Keratinocyte (primary cell): ENCODE measurements at places on chromosomes 4 and X. TPM values are rescaled to one million over a fixed set of nuclear protein-coding genes. Genes with fewer than 3 reads are reported as not detected.

Gene ESX1
- polyA plus RNA-seq: 0.03 TPM in 1 of 3 replicates, not detected in the others

Gene RIPPLY1
- not detected in 3 replicates for polyA plus RNA-seq

Gene DNAAF6
- polyA plus RNA-seq: not detected in 3 replicates

Gene TIGD4
- polyA plus RNA-seq: 0.10 to 0.21 TPM (median 0.12 TPM) in 3 replicates

Gene PWWP3B
- 0.11 to 0.28 TPM (median 0.16 TPM) in 3 replicates for polyA plus RNA-seq

Gene MAGEC2
- polyA plus RNA-seq: not detected in 3 replicates

Gene ARX
- not detected in 3 replicates for polyA plus RNA-seq

Gene ASB11
- polyA plus RNA-seq: not detected in 3 replicates

Gene TRPC5OS
- polyA plus RNA-seq: not detected in 3 replicates

Gene PSAPL1
- 0.01 to 0.05 TPM (median 0.03 TPM) in 3 replicates for polyA plus RNA-seq

GRCh38 chr4:47736146-47736545, 101.7 kb downstream of the CORIN start:
- H3K4me3 ChIP-seq: no peak overlapping the region
- no peaks in the 10 kb centered on the region for H3K27me3 ChIP-seq
- H3K36me3 ChIP-seq: no peaks in the 10 kb centered on the region
- no peak for DNase-seq
- H3K27ac ChIP-seq: no peak overlapping the region

- no peak overlapping the region for H3K27ac ChIP-seq
- H3K4me3 ChIP-seq: no peak overlapping the region
- no peaks in the 10 kb centered on the region for H3K36me3 ChIP-seq
- H3K27me3 ChIP-seq: no peaks in the 10 kb centered on the region
- DNase-seq: no peak
Measured at GRCh38 chrX:41313419-41313818, 20.5 kb upstream of the DDX3X start.

GRCh38 chr4:14302021-14302420, 674.5 kb upstream of the BOD1L1 start:
- no peak overlapping the region for H3K27ac ChIP-seq
- no peak for DNase-seq
- no peaks in the 10 kb centered on the region for H3K36me3 ChIP-seq
- no peak overlapping the region for H3K4me3 ChIP-seq

GRCh38 chr4:30714408-30715031, 5.6 kb upstream of the PCDH7 start:
- no peaks in the 10 kb centered on the region for H3K36me3 ChIP-seq
- DNase-seq: peak; percentile 33
- no peak overlapping the region for H3K27ac ChIP-seq
- H3K4me1 ChIP-seq: peaks cover 5% of the 10 kb centered on the region
- H3K4me3 ChIP-seq: no peak overlapping the region

- H3K27me3 ChIP-seq: peaks cover 4% of the 10 kb centered on the region
- no peaks in the 10 kb centered on the region for H3K4me1 ChIP-seq
- H3K4me3 ChIP-seq: no peak overlapping the region
Measured at GRCh38 chrX:102154218-102154860, 1.4 kb downstream of the BEX5 start.

- no peaks in the 10 kb centered on the region for H3K27me3 ChIP-seq
- no peaks in the 10 kb centered on the region for H3K4me1 ChIP-seq
- H3K36me3 ChIP-seq: no peaks in the 10 kb centered on the region
- DNase-seq: no peak
- H3K4me3 ChIP-seq: no peak overlapping the region
Measured at GRCh38 chr4:20368926-20369325, 117.2 kb downstream of the SLIT2 start.

DNA sequence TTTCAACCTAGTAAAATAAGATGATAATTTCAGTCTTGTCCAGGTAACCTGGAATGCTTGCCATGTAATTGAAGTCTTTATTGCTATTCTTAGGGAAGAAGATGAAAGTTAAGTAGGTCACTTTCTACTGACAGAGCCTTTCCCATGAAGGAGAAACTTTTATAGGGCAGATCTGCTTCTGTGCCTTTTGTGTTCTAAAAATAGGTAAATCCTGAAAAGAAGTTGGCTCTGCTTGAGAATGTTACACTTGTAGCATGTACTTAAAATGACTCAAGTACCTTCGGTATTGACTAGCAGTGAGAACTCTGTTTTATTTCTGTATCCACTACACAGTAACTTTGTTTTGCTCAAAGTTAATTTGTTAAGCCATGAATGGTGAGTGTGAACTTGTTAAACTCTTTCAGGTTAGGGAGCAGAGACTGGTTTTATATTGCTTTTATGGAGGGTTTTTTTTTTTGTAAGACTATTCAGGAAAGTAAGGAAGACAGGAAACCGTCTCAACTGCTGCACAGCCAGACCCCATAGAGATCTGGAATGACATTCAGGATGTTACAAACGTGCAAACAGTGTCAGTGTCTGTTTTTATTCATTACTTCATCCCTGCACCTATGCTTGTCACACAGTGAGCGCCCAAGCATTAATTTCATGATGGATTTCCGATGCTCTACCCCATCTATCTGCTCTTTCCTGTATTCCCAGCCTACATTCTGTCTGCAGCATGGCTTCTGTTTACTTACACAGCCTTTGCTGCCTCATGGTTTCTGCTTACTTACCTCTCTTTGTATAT, 53.0 kb downstream of the SEPTIN11 start:
- no peak overlapping the region for H3K27ac ChIP-seq
- H3K4me1 ChIP-seq: peaks cover 16% of the 10 kb centered on the region
- no peak overlapping the region for H3K4me3 ChIP-seq
- no peak for DNase-seq
- H3K27me3 ChIP-seq: no peaks in the 10 kb centered on the region

GRCh38 chrX:150893936-150894335, 4.5 kb downstream of the CD99L2 start:
- no peak for DNase-seq
- no peaks in the 10 kb centered on the region for H3K4me1 ChIP-seq
- no peak overlapping the region for H3K4me3 ChIP-seq
- no peak overlapping the region for H3K27ac ChIP-seq
- no peaks in the 10 kb centered on the region for H3K27me3 ChIP-seq
- H3K36me3 ChIP-seq: no peaks in the 10 kb centered on the region

DNA sequence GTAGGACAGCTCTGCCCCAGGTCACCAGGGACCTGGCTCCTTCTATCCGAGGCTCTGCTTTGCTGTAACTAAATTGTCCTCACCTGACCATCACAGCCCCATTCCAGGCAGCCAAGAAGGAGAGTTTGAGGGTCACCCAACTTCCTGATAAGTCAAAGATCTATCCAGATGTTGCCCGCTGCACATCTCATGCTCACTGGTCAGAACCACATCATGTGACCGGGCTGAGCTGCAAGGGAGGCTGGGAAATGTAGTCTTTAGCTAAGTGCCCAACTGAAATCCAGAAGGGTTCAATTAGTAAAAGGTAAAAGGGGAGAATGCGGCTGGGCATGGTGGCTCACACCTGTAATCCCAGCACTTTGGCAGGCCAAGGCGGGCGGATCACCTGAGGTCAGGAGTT, 18.4 kb downstream of the HMX1 start:
- H3K27me3 ChIP-seq: peaks cover 50% of the 10 kb centered on the region
- DNase-seq: no peak
- no peak overlapping the region for H3K27ac ChIP-seq

DNA sequence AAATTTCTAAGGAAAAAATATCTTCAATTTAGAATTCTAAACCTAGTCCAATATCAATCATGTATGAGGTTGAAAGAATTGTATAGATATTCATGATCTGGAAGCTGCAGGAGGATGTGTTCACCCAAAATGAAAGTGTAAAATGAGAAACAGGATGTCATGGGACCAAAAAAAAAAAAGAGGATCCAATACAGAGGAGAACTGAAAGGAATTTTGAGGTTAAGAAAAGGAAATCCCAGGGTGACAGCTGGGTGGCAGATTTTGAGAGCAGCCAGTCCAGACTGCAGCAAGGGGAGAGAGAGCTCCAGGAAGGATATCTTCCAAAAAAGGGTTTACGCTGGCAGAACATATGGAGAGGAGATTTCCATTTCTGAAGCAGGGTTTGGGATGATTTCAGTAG, 38.9 kb downstream of the TLR10 start:
- H3K4me1 ChIP-seq: no peaks in the 10 kb centered on the region
- DNase-seq: no peak
- H3K36me3 ChIP-seq: no peaks in the 10 kb centered on the region
- no peak overlapping the region for H3K27ac ChIP-seq
- H3K27me3 ChIP-seq: no peaks in the 10 kb centered on the region
- no peak overlapping the region for H3K4me3 ChIP-seq

GRCh38 chr4:63898961-63899360, 510.3 kb downstream of the TECRL start:
- no peaks in the 10 kb centered on the region for H3K27me3 ChIP-seq
- H3K4me3 ChIP-seq: no peak overlapping the region
- H3K27ac ChIP-seq: no peak overlapping the region
- H3K36me3 ChIP-seq: no peaks in the 10 kb centered on the region
- H3K4me1 ChIP-seq: no peaks in the 10 kb centered on the region

DNA sequence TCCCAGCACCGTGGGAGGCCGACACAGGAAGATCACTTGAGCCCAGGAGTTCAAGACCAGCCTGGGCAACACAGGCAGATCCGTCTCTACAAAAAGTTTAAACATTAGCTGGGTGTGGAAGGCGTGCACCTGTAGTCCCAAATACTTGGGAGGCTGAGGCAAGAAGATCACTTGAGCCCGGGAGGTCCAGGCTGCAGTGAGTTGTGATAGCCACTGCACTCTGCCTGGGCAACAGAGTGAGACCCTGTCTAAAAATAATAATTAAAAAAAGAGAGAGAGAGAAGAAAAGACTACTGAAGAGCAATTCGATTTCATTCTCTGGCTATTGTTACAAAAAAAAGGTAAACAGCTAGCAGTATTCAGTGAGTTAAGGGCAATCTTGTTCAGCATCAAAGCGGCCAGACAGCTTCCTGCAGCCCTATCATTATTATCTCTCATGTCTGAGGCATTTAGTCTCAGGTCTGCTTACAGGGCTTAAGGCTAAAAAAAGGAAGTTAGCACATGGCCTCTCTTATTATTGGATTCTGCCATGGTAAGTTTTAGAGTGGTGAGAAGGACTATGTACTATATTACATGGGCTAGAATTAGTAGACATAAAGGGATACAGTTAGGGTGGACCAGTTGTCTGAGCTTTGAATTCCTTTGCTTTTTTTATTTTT, 37.9 kb downstream of the ARHGEF6 start:
- H3K4me3 ChIP-seq: no peak overlapping the region
- DNase-seq: no peak
- H3K36me3 ChIP-seq: no peaks in the 10 kb centered on the region
- no peaks in the 10 kb centered on the region for H3K27me3 ChIP-seq

- H3K4me1 ChIP-seq: no peaks in the 10 kb centered on the region
- no peak overlapping the region for H3K27ac ChIP-seq
- H3K36me3 ChIP-seq: no peaks in the 10 kb centered on the region
Measured at GRCh38 chr4:128831531-128832242, 22.2 kb downstream of the JADE1 start.

- no peaks in the 10 kb centered on the region for H3K27me3 ChIP-seq
- no peaks in the 10 kb centered on the region for H3K36me3 ChIP-seq
- no peaks in the 10 kb centered on the region for H3K4me1 ChIP-seq
- H3K27ac ChIP-seq: no peak overlapping the region
- no peak overlapping the region for H3K4me3 ChIP-seq
- DNase-seq: no peak
Measured at GRCh38 chr4:165369522-165369921, 9.3 kb upstream of the CPE start.

GRCh38 chr4:7044137-7044930, 1.2 kb downstream of the TADA2B start:
- peaks cover 16% of the 10 kb centered on the region for H3K36me3 ChIP-seq
- H3K27me3 ChIP-seq: no peaks in the 10 kb centered on the region
- DNase-seq: no peak
- peaks cover 13% of the 10 kb centered on the region for H3K4me1 ChIP-seq

DNA sequence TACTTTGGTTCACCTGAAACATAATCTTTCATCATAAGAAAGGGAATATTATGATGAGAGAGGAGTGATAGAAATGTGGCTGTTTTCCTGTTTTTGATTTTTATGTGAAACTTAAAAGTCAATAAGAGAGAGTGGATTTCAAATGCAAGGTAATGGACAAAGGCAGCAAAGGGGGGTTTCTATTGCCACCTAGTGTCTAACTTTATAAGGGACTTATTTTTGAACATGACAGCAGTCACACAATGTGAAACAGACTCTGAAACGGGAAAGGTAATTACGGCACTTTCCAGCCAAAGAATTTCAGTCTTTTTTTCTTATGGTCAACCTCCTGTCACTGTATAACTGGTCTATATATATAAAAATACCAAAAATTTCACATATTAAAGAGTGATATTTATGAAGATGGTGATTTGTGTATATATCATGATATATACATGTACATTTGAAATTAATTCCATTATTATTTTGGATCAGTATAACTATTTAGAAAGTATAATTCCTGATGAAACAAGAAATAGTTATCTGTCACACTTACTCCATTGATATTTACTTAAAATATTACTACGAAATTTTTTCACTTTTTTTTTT, 127.1 kb downstream of the FBXO8 start:
- H3K27ac ChIP-seq: no peak overlapping the region
- H3K4me1 ChIP-seq: no peaks in the 10 kb centered on the region
- H3K4me3 ChIP-seq: no peak overlapping the region
- no peaks in the 10 kb centered on the region for H3K36me3 ChIP-seq
- H3K27me3 ChIP-seq: no peaks in the 10 kb centered on the region

GRCh38 chr4:9602389-9602914, 158.2 kb downstream of the DEFB131A start:
- no peak for DNase-seq
- H3K4me3 ChIP-seq: no peak overlapping the region
- no peak overlapping the region for H3K27ac ChIP-seq
- no peaks in the 10 kb centered on the region for H3K36me3 ChIP-seq
- H3K4me1 ChIP-seq: no peaks in the 10 kb centered on the region
- no peaks in the 10 kb centered on the region for H3K27me3 ChIP-seq

- H3K4me1 ChIP-seq: peaks cover 21% of the 10 kb centered on the region
- H3K36me3 ChIP-seq: no peaks in the 10 kb centered on the region
- no peak overlapping the region for H3K4me3 ChIP-seq
- DNase-seq: no peak
Measured at GRCh38 chr4:145730026-145730425, 50.1 kb downstream of the C4orf51 start.

DNA sequence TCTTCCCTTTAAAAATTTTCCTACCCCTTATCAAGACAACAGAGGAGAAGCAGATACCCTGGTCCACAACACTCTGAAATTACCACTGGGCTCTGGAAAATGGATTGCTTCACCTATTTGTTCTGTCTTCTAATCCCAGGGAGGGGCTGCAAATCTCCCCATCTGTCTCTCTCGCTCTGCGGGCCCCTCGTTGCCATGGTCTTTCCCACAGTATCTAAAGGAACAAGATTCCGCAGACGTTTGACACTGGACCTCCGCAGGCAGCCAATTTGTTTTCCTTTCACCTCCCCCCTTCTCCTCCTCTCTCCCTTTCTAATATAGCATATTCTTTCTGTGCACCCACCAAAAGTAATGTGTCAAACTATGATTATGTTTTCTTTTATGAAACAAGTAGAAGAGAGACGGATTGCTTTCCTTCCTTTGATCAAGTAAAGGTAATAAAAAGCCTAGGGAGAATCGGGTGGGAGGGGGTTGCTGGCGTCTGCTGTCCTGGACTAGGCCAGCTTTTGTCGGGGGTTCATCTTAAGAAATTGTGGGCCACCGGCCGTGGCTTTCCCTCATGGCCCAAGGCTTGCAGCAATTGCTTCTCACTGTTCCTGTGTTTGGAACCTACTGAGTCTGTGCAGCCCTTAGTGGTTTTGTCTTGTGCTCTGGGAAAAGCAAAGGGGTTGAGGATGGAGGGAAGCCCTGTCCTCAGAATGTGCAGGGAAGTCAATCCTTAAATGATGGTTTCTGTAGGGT, 81.0 kb downstream of the MGST2 start:
- H3K27me3 ChIP-seq: no peaks in the 10 kb centered on the region
- DNase-seq: no peak
- H3K36me3 ChIP-seq: no peaks in the 10 kb centered on the region
- H3K4me1 ChIP-seq: no peaks in the 10 kb centered on the region
